ENCODE measurements at places on chromosomes 1 and 21. TPM values are rescaled to one million over a fixed set of nuclear protein-coding genes. Genes with fewer than 3 reads are reported as not detected.

The PDC gene
- 0.07 TPM for polyA plus RNA-seq

The CELA3B gene
- not detected for polyA plus RNA-seq

The LRRN2 gene
- polyA plus RNA-seq, result not detected

The PCBP3 gene
- 0.51 TPM for polyA plus RNA-seq

The USP33 gene
- 47.1 TPM for polyA plus RNA-seq

The SH2D1B gene
- 0.02 TPM for polyA plus RNA-seq

The SPRR2E gene
- polyA plus RNA-seq, result not detected

The WARS2 gene
- 12.6 TPM for polyA plus RNA-seq

The UBE2U gene
- not detected for polyA plus RNA-seq

The TFF3 gene
- polyA plus RNA-seq, result not detected

DNA sequence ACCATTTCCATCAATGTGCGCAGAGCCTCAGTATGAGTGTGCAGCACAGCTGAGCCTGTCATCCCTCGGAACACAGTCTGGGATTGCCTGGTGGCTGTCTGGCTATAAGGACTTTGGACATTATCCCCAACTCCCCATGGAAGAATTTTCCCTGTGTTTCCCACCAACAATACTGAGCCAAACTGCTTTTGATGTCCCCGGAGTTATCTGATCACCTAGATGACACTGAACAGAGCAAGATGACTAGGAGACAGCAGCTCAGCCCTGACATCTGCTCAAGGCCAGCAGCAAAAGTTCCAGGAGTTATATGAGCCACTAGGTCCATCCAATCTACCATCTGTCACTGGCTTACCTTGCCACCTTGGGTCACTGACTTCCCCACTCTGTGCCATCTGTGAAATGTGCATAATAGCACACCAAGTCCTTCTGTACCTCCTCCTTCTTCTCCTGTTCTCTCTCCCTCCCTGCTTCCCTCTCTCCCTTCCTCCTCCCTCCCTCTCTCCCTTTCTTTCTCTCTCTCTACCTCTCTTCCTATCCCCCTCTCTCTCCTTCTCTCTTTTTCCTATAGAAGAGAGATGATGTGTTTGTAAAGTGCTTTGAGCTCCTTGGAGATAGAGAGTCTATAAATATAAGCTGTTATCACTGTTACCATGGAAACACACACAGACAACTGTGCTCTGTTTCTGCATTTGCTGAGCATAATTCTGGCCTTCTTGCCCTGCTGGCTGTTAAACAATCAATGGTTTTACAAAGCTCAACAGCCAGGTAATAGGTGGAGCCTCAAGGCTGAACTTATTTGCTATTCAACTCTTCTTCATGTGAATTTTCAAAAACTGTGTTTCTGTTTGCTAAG, 19.7 kb upstream of the ATP1B1 start:
- peak; percentile 21 for DNase-seq

GRCh38 chr1:116020668-116021272, 44.5 kb downstream of the SLC22A15 start:
- DNase-seq, result peak; percentile 49

- DNase-seq, result peak; percentile 57
Observed at GRCh38 chr1:243595527-243596210, 254.4 kb downstream of the AKT3 start.

GRCh38 chr1:9105336-9105867, 23.5 kb downstream of the GPR157 start:
- DNase-seq, result no peak

- peak; percentile 69 for DNase-seq
Observed at GRCh38 chr21:8992731-8993174, 1528.6 kb upstream of the TPTE start.

DNA sequence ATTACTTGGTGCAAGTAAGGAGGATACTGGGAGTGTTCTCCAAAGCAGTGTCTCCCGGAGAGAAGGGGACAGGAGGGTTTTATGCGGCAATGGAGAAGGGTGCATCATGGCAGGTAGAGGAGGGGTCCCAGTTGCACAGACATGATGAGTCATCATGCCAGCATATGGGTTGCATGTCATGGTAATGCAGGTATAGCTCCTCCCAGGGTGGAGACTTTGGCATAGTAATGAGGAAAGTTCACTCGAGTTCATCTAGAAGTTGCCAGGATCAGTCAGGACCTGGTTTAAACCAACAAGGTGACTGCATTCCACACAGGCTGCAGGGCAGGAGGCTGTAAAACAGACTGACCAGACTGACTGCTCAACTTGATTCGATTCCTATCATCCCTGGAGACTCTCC, 355.7 kb upstream of the DUSP10 start:
- no peak for DNase-seq

DNA sequence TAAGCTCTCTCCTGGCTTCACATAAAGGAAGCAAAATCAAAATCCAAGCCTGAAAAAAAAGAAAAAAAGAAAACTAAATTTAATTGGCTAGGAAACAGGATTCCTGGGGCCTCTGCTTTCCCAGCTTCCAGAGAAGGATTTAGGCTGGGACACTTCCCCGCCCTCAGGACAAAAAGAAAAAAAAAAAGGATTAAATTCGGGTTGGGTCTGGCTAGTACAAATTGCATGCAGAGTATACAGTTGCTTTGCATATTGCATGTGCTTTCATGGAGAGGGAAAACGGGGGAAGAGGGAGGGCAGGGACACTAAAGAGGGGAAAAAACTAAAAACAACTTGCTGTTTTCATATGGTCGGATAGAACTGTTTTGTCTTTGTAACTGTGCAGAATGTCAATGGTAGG, 42.7 kb downstream of the OLIG1 start:
- no peak for DNase-seq

GRCh38 chr1:19377812-19378718, 65.9 kb downstream of the SLC66A1 start:
- DNase-seq, result peak; percentile 70

GRCh38 chr1:3506943-3507342, 52.5 kb downstream of the ARHGEF16 start:
- no peak for DNase-seq

DNA sequence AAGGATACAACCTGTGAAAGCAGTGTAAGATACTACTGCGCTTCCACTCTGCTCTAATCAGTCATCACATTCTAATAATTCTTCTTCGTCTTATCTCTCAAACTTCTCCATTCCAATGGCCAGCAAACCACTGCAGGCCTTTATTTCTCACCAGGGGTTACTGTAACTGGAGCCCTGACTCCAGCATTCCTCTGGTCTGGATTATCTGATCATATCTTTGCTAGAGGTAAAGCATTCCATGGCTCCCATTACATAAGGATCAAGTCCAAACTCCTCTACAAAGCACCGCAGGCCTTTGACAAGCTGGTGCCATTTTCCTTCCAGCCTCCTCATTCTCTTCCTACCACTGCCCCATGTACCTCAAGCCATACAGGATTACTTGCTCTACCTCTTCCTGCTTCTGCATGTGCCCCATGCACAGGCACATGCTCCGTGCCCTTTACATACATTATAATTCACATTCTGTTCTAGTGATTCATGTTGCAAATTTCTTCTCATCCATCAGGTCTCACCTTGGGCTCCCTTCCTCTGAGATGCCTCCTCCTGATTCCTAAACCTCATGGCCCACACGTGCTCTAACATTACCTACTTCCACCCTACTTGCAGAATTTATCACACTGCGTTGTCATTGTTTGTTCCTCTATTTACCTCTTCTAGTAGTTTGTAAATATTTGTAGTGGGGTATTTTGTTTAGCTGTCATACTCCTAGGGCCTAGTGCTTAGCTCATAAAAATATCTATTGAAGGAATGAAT, 9.3 kb upstream of the SERBP1 start:
- DNase-seq, result no peak

DNA sequence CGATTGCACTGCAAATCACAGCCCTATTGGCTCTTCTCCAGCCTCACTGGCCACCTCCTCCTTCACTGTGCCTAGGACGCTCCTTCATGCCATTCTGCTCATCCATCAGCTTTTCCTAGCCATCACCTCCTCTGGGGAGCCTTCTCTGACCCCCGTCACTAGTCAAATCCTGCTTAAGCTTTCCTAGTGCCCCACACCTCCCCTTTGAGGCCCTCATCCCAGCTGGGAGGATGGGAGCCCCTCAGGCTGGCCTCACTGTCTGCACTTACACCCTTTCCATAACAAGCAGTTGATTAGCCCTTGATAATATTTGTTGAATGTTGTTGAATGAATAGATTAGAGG, 50.7 kb downstream of the KLHDC7A start:
- no peak for DNase-seq

GRCh38 chr1:94285031-94285654, 47.8 kb upstream of the ARHGAP29 start:
- DNase-seq, result no peak

DNA sequence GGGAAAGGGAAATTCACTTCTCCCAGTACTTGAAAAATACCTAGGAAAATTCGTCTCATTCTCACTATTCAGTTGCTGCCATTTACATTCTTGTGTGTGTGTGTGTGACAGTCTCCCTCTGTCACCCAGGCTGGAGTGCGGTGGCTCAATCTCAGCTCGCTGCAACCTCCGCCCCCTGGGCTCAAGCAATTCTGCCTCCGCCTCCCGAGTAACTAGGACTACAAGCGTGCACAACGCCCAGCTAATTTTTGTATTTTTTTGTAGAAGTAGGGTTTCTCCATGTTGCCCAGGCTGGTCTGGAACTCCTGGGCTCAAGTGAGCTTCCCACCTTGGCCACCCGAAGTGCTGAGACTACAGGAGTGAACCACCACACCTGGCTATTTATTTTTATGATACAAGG, 1.2 kb downstream of the SNAPIN start:
- no peak for DNase-seq

DNA sequence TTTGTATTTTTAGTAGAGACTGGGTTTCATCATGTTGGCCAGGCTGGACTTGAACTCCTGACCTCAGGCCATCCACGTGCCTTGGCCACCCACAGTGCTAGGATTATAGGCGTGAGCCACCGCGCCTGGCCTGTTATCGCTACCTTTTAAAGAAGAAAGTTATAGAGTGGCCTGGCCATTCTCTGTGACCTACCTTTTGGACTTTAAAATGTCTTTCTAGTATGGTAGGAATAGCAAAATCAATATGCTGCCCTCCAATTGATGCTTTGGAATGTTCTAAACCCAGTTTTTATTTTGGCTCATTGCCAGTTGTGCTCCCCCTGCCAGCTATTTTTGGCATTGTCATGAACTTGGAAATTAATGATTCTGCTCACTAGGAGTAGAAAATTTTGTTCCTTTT, 19.9 kb downstream of the HIPK1 start:
- peak; percentile 10 for DNase-seq

- peak; percentile 17 for DNase-seq
Observed at GRCh38 chr1:82762829-82763532, 962.2 kb downstream of the ADGRL2 start.

DNA sequence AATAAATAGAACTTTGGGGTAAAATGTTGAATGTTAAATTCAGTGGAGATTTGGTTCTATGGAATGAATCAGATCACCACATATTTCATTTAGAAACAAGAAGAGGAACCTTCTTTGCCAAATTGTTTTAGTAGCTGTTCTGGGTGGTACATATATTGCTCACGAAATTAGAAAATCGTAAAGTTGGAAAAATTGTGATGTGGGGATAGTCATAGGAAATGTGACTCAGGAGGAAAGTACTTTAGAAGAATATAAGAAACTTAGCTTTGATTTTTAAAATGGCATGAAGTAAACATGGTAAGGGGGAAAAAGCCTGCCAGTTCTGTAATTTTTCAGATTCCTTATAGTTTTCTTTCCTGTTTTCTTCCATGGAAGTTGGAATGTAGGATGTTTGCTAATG, 27.4 kb downstream of the RRP15 start:
- peak; percentile 52 for DNase-seq

GRCh38 chr1:111162488-111162880, 22.5 kb downstream of the CEPT1 start:
- DNase-seq, result no peak

DNA sequence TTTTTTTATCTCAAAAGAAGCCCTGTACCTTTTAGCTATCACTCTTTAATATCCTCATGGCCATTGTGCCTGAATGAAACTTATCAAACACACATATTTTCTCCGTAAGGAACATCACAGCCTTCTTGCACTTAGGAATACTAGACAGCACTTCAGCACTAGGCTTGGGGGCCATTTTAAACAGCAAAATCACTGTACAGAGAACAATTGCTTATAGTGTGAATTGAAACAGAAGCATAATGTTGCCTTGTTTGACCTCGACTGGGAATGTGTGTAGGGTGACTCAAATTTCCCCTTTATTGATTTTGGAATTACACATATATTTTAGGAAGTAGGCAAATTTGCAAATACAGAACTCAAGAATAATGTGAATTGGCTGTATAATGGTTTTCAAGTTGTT, 36.4 kb downstream of the KYAT3 start:
- DNase-seq, result no peak

DNA sequence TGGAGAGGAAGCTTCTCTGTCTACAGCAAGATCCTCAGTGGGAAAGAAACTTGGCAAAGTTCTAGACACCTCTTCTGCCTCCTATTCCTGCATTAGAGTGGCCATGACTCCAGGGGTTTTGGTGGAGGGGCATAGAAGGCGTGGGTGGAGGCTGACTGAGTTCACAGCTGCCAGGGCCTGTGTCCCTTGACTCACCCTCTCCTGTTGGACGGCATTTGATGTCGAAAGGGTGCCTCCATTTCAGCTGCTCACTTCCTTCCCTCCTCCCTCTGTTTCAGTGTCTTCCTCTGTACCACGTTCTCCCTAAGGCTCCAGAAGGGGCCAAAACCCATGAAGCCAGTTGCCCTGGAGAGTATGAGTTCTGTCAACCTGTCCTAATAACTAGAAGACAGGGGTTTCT, 632 bp downstream of the TMEM79 start:
- no peak for DNase-seq

GRCh38 chr1:232622981-232623380, 7.0 kb downstream of the SIPA1L2 start:
- no peak for DNase-seq

DNA sequence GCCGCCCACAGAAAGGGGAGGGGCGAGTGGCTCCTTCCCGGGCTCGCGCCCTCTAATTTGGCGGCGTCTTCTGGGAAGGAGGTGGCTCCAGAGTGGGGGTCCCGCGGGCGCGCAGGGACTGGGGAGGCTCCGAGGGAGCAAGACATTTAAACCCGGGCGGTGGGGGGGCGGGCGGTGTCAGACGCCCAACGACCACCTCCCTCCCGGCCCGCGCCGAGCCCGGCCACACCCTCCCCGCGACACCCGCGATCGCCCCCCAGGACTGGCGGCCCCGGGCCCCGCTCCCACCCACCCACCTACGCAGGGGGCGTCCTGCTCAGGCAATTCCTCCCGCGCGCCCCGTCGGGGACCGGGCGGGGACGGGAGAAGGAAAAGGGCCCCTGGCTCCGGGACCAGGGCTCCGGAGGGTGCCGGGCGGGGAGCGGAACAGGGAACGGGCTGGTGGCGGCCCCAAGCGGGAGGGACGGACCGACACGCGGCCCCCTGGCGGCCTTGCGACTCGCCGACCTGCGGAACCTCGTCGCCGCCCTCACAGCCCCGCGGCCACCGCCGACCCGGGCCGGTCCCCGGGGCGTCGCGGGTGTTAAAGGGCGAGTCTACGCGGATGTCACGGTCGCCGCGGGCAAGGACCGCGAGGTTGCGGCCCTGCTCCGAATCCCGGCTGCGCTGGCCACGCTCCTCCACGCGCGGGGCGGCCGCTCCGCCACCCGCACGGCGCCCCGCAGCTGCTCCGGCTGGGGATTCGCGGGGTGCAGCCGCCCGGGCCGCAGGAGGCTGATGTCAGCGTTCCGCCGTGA, 94.0 kb upstream of the FMN2 start:
- peak; percentile 11 for DNase-seq

GRCh38 chr1:241697640-241698018, 45.5 kb downstream of the WDR64 start:
- DNase-seq, result no peak
